Naive thymus-derived CD8-positive, alpha-beta T cell (primary cell): ENCODE measurements at places on chromosomes 6 and 20. TPM values are rescaled to one million over a fixed set of nuclear protein-coding genes. Genes with fewer than 3 reads are reported as not detected.

The ENPP3 gene
- total RNA-seq: 0.44 TPM

The TINAG gene
- not detected for total RNA-seq

The MYB gene
- 20.9 TPM for total RNA-seq

The ZBTB12 gene
- 3.1 TPM for total RNA-seq

The TRAPPC3L gene
- not detected for total RNA-seq

DNA sequence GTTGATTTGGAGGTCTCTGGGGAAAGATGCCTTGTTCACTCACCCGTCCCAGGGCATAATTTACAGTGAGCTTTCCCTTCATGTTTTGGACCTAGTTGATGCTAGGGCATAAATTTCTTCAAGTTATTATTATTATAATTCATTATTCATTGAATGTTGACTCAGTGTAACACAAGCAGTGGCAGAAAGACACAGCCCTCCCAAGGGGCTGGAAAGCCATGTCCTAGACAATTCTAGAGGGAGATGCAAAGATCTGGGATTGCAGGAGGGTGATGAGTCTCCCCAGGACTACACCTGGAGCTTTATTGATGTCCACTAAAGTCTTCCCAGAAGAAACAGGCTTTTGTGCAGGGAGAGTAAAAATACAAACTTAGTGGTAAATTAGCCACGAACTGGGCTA is 322.0 kb upstream of the MOCS1 start:
- DNase-seq: no peak
- H3K36me3 ChIP-seq: no peaks in the 10 kb centered on the region
- H3K4me1 ChIP-seq: no peaks in the 10 kb centered on the region
- H3K4me3 ChIP-seq: no peak overlapping the region

DNA sequence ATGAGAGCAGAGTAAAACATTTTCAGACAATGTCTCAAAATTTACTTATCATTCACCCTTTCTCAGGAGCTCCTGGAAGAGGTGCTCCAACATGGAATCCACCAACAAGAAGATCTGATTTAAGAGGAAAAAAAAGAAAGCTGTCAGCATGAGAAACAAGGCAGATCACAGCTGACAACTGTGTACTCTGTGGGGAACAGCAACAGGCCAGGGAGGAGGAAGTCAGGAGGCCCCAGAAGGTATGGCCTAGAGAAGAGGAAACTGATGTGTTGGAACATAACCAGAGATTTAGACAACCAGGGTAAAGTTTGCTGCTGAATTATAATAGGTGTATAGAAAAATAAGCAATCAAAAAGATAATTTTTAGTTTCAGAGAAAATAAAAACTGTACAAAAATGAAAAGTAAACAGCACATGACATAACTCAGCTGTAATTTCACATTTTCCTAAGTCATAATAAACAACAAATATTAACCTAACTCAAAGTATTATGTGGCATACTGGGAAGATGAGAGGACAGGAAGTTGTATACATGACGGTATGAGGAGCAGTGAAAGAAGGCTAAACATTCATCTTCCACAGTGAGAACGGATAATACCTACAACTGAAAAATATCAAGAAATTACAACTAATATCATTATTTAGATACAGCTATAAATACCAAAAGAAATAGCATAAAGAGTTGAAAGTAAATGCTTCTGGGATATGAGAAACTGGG is 113.6 kb upstream of the EMILIN3 start:
- H3K4me1 ChIP-seq: peaks cover 21% of the 10 kb centered on the region
- peak overlapping the region; percentile 59 for H3K27ac ChIP-seq
- peak overlapping the region; percentile 38 for H3K4me3 ChIP-seq
- no peak for DNase-seq
- H3K27me3 ChIP-seq: no peaks in the 10 kb centered on the region
- peaks cover 67% of the 10 kb centered on the region for H3K36me3 ChIP-seq

DNA sequence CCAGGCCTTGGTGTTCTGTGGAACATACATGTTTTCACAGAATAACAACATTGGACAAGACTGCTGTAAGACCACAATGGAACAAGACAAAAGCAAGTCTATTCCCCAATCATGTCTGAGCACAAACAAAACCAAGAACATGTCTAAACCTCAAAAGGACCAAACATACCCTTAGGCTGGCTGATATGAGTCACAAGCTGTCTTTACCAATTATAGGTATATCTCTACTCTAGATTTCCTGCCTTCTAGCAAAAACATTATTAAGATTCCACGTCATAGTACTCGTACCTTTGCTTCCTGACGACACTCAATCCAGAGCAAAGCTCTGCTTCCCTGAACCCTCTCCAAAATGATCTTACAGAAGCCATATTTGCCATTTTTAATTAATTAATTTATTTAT is 15.4 kb upstream of the L3MBTL1 start:
- peaks cover 2% of the 10 kb centered on the region for H3K27me3 ChIP-seq
- no peaks in the 10 kb centered on the region for H3K4me1 ChIP-seq
- H3K4me3 ChIP-seq: no peak overlapping the region
- no peaks in the 10 kb centered on the region for H3K36me3 ChIP-seq
- H3K27ac ChIP-seq: no peak overlapping the region
- no peak for DNase-seq

DNA sequence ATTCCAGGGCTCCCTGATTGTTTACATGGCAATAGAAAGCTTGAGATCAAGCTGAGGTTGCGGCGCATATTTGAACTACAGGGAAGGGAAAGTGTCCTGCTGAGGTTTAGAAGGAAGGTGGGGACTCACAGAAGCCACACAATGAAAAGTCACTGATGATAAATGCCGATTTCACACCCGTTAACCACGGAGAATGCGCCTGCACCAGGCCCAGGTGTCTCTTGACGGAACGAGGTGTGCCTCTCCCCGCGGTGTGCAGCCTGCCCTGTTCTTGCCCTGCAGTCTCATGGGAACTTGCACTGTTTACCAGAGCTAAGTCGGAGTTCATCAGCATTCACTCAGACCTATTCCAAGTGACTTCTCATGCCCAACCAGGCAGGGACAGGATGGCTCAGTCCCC is 90.3 kb downstream of the LY86 start:
- peaks cover 7% of the 10 kb centered on the region for H3K27me3 ChIP-seq
- H3K27ac ChIP-seq: no peak overlapping the region
- DNase-seq: no peak
- no peak overlapping the region for H3K4me3 ChIP-seq
- no peaks in the 10 kb centered on the region for H3K36me3 ChIP-seq
- H3K4me1 ChIP-seq: peaks cover 9% of the 10 kb centered on the region

- no peaks in the 10 kb centered on the region for H3K27me3 ChIP-seq
- no peak overlapping the region for H3K27ac ChIP-seq
- peaks cover 7% of the 10 kb centered on the region for H3K4me1 ChIP-seq
- no peak for DNase-seq
Measured at GRCh38 chr6:47447722-47448121, 29.9 kb upstream of the CD2AP start.

GRCh38 chr6:118786596-118787453 is 107.1 kb upstream of the ASF1A start:
- no peaks in the 10 kb centered on the region for H3K27me3 ChIP-seq
- H3K4me3 ChIP-seq: no peak overlapping the region
- no peak overlapping the region for H3K27ac ChIP-seq
- no peak for DNase-seq
- H3K36me3 ChIP-seq: peaks cover 4% of the 10 kb centered on the region
- H3K4me1 ChIP-seq: peaks cover 32% of the 10 kb centered on the region
